ENCODE measurements at places on chromosomes 7 and 10.

DNA sequence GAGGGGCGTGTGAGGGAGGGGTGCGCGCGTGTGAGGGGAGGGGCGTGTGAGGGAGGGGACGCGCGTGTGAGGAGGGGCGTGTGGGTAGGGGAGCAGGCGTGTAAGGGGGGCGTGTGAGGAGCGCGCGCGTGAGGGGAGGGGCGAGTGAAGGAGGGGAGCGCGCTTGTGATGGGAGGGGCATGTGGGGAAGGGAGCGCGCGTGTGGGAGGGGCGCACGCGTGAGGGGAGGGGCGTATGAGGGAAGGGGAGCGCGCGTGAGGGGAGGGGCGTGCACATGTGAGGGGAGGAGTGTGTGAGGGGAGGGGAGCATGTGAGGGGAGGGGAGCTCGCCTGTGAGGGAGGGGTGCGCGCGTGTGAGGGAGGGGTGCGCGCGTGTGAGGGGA, 19.1 kb downstream of the MXI1 start:
- peak; percentile 81 for DNase-seq

GRCh38 chr7:131844369-131844768, 287.9 kb upstream of the PODXL start:
- no peak for DNase-seq

DNA sequence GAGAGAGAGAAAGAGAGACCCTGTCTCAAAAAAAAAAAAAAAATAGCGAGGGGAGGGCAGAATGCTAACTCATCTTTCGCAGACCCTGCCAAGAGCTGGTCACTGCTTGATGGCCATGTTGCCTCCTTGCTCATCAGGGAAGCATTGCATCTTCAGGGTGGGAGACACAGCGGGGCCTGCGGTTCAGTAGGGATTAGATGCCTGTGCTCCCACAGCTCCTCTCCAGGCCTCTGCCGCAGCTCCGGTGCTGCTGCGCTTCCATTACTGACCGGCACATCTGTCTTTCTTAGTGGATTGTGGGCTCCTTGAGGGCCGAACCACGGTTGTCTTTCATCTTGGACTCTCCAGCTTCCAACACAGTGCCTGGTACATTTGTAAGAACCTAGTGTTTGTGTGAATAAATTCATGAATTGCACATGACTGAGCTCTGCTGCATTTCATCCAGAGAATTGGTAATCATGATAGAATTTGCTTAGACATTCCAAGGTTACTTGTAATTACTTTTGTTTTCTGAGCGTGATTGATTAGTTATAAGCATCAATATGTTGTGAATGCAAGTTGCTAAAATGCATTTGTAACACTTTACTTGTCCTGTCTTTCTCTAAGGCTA, 16.8 kb downstream of the HK1 start:
- DNase-seq = no peak

DNA sequence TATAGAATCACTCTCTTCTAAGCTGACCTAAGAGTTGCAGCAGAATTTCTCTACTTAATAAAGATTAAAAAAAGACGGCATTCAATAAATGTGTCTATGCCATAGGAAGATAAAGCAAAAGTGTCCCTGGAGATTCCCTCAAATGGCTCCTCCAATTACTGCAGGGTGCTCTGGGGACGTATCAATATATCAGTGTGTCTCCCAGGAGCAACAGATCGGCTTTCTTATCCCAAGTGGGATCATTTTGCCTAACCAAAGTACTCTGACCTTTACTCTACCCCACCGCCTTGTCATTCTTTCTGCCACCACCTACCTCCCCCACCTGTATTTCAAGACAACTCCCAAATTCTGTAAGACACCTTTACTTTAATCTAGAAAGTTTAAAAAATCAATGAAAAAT, 202.0 kb upstream of the SEMA3C start:
- DNase-seq = no peak

DNA sequence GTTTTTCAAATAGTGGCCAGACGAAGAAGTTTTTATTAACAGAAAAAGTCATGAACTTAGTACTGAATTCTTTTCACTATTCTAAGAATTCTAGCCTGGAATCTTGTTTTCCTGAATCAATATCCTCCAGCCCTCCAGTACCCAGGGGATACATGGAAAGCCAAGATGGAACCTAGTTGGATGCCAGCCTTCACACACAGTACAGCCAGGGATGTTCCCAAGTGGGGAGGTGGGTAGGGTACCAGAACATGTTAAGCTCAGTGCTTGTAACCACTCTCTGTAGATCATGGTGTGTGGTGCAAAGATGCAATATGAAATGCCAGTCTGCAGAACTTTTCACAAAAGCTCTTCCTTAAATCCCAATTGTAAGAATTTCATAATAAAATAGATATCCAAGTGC, 128.0 kb downstream of the POU6F2 start:
- DNase-seq = no peak

- DNase-seq = no peak
Observed at GRCh38 chr10:64344211-64344610, 823.0 kb downstream of the REEP3 start.

DNA sequence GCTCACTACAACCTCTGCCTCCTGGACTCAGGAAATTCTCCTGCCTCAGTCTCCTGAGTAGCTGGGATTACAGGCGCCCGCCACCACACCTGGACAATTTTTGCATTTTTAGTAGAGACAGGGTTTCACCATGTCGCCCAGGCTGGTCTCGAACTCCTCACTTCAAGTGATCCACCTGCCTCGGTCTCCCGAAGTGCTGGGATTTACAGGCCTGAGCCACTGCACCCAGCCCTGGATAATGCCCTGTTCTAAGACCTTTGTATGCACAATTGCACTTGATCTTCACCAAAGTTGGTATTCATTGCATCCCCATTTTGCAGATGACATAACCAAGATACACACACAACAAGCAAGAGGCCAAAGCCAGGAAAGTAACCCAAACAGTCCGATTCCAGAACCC, 97.7 kb upstream of the CARD11 start:
- DNase-seq = no peak

GRCh38 chr10:132705173-132705572, 80.8 kb downstream of the NKX6-2 start:
- no peak for DNase-seq

DNA sequence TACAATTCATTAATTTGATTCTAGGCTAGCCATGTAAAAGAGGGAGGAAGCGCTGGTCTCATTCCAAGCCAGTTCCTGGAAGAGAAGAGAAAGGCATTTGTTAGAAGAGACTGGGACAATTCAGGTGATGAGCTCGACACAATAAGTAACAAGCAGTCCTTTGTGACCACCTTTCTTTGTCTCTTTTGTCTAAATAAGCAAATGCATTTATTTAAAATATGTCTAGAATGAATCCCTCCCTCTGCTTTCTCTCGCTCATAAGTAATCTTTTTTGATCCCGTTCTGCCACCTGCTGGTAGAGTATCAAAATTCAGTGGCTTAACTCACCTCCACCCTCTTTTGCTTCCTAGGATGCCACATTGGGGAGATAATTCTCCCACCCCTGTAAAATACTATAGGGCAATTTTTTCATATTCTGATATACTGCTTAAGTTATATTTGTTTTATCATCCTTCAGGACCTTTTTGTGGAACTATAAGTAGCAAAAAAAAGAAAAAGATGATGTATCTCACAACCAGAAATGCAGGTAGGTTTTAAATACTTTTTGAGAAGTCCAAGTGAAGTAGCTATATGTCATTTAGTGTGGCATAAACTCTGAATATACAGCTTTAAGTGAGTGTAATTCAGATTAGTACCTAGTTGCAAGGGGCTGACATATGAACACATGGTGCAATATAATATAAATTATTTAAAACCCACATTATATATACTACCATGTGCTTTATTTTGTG, 91.5 kb downstream of the GSDME start:
- DNase-seq = peak; percentile 33

DNA sequence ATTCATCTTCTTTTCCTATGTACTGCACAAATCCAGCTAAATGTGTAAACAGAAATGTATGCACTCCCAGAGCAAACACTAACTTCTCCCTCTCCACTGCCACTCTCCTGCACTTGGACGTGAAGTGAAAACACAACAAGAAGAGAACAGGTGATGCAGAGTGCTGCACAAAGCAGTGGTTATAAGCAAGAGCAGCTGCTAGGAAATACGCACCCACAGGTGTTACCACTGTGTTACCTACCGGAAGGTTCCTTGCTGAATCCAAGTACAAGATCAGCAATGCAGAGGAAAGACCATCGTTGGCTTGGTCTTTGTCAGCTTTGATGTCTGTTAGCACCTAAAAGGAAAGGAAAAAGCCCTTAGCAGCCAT, 54.6 kb upstream of the NCAPG2 start:
- no peak for DNase-seq

GRCh38 chr10:78458983-78459638, 425.4 kb downstream of the RPS24 start:
- DNase-seq = peak; percentile 28

GRCh38 chr10:116233230-116233629, 39.8 kb downstream of the GFRA1 start:
- DNase-seq = no peak

- DNase-seq = no peak
Observed at GRCh38 chr7:15837306-15837950, 150.9 kb upstream of the MEOX2 start.

DNA sequence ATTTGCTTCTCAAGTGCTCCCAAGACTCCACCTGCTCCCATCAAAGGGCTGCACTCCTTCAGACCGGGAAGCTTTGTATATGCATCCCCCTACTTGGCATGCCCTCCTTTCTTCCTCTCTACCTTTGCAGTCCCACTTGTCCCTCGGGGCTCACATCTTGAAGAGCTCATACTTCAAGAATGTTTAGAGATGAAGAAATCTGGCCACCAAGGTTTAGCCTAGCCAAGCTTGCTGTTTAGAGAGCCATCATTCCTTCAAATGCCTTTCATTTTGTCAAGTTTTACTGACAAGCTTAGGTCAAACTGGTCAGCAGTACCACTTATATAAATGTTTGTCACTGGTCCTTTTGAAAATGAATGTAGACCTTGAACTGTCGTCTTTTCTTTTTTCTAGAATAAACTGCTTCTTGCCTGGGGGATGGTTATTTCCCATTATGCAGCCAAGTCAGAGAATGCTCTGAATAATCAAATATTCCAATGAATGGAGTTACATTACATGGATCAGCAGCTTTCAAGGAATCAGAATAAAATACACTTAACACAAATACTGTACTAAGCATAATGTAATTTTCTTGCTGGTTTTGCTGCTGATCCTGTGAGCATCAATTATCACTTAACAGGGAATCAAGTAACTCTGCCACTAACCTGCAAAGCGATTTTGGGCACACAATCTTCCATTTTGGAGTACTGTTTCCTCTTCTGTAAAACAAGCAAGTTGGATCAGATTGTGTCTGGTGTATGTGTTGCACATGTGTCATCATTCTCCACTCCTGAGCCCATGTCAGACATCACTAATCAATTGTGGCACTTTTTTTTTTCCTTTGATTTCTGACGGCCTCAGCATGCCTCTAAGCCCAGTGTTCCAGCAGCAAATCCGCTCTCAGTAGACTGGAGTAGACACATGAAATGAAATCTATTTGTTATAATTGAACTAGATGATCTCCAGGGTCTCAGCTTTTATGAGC, 357.9 kb downstream of the PTEN start:
- no peak for DNase-seq

DNA sequence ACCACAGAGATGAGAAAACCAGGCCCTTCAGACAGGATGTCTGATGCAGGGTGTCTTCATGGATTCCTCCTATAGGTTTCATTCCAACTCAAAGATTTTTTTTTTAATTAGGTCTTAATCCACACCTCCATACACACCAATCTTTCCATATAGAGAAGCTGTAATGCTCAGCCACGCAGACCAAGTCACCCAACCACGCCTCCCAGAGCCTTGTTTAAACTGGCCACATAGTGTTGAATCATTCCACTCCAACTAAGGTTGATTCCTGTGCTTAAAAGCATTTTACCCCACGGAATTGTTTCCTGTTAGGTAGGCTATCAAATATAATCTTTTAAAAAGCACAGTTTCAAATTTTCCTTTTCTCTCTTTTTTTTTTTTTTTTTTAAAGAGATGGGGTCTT, 153.6 kb downstream of the TYW1B start:
- DNase-seq = no peak

- DNase-seq = no peak
Observed at GRCh38 chr7:122901250-122901649, 15.0 kb upstream of the CADPS2 start.

GRCh38 chr10:113631684-113632367, 32.0 kb downstream of the NRAP start:
- no peak for DNase-seq

DNA sequence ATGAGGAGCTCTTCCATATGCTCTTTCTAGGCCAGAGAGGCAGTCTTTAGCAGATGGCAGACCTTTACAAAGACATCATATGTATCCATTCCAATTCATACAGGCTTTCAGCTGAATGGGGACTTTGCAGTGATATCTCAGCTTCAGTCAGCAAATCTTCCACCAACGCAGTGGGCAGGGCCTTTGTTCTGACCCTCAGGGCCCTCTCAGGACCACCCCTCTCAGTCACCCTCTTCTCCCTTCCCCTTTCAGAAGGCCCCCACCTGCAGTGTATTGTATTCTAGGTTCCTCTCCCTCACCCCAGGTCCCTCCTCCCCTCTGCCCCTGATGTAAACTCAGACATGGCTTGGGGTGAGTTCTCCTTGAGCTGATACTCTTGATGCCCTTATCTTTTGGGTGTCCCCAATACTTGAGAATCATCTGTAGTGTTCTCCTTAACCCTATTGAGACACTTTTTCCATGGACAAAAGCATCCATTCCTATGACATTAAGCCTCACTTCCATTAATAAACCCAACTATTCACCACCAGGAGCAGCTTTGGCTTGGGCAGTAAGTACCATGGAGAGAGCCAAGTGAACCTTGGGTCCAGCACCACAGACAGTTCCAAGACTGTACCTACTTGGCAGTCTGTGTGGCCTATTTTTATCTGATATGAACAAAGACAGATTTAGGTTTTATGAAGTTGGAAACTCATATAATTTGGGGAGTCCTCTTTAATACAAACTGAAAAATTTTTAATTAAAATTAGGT, 62.7 kb downstream of the ADCYAP1R1 start:
- DNase-seq = peak; percentile 16

DNA sequence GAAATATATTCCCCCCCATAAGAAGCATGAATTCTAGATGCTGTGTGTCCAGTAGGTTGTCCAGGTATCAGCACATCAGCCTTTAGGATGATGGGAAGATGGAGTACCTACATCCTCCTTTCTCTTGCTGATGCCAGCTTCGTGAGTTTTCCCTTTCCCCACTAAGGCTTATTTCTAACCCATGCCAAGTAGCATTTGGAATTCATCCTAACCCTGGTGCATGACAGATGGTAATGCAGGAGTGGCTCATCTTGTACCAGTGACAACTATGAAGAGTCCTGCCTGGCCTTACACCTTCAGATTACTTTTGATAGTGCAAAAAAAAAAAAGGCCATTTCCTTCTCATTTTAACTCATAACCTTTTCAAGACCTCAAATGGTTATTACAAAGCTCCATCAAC, 58.7 kb downstream of the ARHGAP21 start:
- no peak for DNase-seq

DNA sequence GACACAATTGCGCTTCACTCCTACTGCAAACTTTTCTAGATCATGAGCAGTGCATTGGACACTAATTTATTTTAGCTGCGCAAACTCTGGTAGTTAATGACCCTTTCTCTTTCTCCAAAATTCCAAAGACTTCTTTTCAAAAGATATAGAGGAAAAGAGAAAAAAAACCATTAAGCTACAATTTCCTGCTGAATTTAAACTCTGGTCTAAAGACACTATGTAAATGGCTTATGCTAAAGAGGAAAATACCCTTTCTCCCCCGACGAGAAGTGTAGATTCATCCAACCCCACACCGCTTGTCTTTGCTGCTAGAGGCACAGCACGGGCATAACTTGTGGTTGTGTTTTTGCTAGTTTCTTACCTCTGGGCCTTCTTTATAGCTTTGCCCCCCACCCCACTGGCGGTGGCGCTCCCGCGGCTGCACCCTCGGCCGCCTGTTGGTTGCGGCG, 84.1 kb downstream of the SNX10 start:
- DNase-seq = no peak

- no peak for DNase-seq
Observed at GRCh38 chr7:105655500-105656380, 74.4 kb upstream of the EFCAB10 start.
